ENCODE measurements at places on chromosomes 4 and X. TPM values are rescaled to one million over a fixed set of nuclear protein-coding genes. Genes with fewer than 3 reads are reported as not detected.

LIMCH1 gene
- total RNA-seq: 5.2 TPM

CXXC4 gene
- not detected for total RNA-seq

GRCh38 chr4:38109370-38109769, 149.2 kb downstream of the PTTG2 start:
- no peak for DNase-seq

- no peak for DNase-seq
These were observed 308.7 kb upstream of the FAM241A start for GRCh38 chr4:111836601-111837000.

DNA sequence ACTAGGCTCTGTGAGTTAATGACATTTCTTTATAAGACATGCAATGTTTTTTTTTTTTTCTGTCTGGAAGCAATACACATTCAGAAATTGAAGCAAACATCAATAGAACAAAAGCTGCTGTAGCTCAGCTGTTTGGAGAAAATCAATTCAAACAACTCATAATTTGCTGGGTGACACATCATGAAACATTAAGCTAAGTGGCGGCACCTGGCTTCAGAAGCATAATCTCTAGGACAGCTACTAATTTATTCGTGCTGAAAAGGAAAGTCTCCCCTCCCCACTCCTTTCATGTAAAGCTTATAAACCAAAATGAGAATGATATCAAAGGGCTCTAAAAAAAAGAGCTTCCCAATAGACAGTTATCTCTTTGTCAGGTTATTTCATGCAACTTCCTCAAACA, 73.9 kb downstream of the LUZP4 start:
- DNase-seq: no peak
